Stimulated activated CD4-positive, alpha-beta T cell treated with anti-CD3 and anti-CD28 coated beads, Interleukin-15, amount 100 ng/mL, for 24 hours (primary cell): ENCODE measurements at places on chromosomes 12 and 14.

DNA sequence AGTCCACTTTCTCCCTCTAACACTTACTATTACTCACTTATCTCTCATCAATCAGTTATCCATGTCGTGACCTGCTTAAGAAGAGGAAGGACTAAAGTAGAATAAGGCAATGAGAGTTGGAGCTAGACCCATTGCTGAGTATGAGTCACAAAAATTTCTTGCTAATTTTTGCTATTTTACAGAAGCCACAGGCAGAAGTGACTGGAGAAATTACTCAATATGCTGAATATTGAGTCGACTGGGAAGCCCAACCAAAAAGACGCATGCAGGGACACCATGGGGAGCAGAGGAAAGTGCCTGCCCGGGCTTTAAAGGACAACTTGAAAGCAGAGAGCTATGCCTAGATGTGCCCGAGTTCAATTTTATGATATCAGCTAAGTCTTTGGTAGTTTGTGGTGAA, 115.4 kb upstream of the FOXG1 start:
- no peak for DNase-seq

DNA sequence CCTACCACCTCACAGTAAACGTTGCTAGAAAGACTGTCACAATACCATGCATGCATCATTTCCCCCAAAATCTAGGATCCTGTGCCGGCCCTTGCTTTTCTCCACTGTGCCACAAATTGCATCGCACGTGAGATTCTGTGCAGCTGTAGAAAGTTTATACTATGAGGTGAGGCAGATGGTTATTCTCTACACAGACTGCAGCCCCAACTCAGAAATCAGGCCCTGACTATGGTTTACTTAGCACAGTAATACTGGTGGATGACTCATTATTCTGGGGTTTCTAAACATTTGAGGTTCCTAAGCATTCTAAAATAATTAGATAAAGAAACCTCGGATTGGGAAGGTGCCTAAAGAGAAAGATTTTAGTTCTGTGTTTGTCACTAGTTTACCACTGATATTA, 163.8 kb upstream of the CCDC198 start:
- DNase-seq = no peak

- DNase-seq = no peak
These were observed 43.4 kb downstream of the RAD52 start for GRCh38 chr12:906062-906585.

DNA sequence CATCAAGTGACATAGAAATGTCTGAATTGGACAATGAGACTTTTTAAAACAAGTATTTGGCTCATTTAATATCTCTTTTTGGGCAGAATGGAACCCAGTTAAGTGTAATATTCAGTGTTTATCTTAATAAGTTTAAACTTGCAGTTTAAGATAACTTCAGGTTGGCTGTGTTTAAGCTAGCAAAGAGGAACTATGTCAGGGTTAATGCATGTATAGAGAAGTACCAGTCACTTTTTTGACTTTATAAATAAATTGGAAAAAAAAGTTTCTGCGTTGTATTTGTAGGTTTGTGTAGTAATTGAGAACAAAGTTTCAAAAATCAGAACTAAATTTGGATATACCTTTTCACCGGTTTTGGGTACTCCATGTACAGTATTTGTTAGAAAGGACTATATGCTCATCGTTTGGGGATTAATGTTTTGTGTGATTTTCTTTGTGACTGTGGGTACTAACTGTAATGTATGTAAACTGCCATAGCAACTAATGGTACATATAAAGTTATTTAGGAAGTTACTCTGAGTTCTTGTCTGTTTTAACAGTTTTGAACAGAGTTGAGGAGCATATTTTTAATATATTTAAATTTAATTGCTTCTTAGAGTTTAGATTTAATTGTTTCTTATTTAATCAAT, 4.5 kb downstream of the HMGA2 start:
- no peak for DNase-seq

GRCh38 chr12:45989721-45990467, 480 bp downstream of the SCAF11 start:
- DNase-seq = peak; percentile 69
